ENCODE measurements at places on chromosomes 12 and 14.

DNA sequence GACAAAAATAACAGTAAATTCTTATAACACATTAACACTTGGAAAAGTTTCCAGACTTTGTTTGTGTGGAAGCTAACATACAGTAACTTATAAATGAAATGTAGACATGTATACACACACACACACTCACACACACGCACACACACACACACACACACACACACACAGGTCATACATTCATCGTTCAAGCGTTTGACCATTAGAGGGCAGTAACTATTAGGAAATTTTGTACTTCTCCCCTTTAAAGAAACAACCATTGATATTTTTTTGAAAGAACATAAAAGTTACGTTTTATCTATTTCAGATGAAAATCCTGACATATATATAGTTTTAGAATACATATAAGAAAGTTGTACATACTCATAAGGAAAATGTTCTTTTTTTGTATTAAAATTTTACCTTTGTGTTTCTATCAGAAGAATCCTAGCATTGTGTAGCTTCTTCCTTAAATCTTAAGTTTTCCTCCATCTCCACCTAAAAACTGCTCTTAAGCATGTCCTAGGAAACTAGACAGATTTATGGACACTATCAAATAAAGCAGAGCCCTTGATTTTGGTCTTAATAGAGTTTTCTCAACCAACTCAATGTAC lies 29.0 kb downstream of the PTPRQ start:
- no peak for DNase-seq

- DNase-seq: no peak
Observed at GRCh38 chr12:95611676-95612309, 60.5 kb upstream of the USP44 start.

- peak; percentile 98 for DNase-seq
Observed at GRCh38 chr14:22929104-22929960, at the start of gene PRMT5. Gene PRMT5 (minus strand): TSS chr14:22929376. CDS start chr14:22929361, 15 bp downstream.

DNA sequence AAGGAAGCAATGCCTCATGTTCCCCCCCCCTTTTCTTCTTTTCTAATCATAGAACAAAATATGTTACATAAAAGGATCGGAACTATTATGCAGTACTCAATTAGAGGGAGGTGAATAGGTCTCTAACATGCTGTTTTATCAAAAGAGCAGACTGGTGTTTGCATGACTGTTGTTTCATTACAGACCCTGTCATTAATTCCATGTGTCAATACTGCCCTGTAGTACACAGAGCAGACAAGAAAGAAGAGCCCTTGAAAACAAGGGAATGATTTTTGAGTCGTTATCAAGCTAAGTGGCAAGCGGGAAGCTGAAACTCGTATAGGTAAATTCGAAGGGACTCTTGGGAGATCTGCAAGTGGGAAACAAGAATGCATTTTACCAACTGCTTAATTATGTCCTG lies 76.9 kb upstream of the TMEM263 start:
- no peak for DNase-seq

DNA sequence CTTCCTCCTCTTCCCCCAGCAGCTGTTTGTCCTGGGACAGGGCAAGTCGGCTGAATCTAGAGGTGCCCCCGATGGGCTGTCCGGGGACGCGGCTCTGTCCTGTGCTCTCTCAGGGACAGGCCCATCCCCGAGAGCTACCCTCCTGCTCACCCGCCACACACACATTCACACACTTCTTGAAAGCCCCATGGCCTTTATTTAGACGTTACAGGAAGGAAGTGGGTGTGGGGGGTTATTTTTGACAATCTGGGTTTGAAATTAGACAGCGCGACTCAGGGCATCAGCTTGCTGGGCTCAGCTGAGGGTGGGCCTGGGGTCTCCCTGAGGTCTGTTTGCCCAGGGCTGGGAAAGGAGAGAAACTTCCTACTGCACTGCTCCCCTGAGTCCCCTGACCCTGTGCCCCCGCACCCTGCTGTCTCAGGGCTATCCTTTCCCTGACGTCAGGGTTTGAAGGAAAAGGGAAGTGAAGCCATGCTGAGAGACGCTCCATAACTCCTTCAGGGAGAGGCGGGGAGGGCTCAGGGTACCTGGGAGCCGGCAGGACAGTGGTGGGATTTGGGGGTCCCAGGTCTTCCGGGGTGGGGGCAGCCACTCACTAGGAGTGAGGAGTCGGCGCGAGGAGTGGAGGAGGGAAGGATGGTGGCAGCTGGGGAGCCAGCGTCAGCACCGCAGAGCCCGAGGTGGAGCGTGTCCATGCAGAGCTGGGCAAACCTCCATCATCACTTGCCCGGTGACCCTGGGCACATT lies 8.1 kb downstream of the PTPN6 start:
- DNase-seq: no peak

GRCh38 chr12:125137766-125138344 lies 72.6 kb downstream of the AACS start:
- no peak for DNase-seq

DNA sequence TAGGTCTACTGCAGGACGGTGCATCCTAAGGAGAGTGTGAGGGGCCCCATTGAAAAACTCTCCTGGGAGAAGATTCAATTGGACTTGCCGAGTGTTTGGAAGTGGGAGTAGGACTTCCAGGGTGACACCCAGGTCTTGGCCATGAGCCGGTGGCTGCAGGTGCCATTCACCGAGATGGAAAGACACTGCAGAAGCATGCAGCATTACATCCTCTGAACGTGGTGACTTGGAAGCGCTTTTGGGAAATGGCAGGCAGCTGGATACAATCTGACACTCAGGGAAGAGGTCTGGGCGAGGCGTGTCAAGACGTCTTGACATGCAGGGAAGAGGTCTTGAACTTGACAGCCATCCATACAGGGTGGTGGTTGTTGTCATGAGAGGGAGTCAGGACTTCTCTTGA lies 126.9 kb downstream of the PAPOLA start:
- no peak for DNase-seq

DNA sequence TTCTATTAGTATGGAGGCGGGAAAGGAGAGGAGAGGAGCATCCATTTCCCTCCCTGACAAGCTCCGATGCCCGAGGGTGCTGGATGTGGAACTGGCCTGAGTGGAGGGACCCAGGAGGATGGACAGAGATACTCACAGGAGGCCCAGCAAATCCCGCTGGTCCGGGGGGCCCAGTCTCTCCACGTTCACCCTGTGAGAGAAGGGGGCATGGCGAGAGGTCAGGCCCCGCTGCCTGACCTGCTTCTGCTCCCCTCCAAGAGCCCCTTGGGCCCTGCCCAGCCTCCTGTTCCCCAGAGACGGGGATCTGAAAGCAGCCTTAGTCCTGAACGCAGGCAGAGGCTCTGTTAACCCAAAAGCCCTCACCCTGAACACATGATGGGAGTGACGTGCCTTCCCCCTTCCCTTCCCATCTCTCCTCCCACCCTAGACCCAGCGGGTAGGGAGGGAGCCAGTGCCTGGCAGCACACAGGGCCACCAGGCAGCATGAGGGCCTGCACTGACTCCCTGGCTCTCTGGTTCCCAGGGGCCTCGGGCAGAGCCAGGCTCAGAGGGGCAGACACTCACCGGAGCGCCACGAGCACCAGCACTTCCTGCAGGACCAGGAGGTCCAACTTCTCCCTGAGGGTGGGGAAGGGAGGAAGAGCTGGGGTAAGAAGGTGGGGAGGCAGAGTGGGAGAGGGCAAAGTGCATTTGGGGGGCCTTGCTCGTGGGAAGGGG lies 17.5 kb downstream of the TMEM106C start:
- no peak for DNase-seq

DNA sequence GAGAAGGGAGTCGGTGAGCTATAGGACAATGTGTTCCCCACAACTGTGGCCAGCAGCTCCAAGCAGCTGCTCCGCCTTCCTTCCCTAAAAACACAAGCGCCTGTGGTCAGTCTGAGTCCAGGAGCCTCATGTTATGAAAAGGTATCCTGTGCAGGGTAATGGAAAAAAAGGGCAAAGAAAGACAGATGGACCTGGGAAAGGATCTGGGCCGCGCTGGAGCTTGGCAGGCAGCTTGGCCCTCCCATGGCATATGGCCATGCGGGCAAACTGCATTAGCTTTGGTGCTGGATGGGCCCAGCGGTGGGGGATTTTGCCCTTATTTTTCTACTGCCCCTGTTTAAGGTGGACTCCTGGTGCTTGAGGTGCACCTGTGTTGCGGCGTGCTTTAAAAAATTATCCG lies 23.7 kb upstream of the CHST11 start:
- DNase-seq: no peak

GRCh38 chr12:123253641-123254459 lies 17.8 kb downstream of the CDK2AP1 start:
- peak; percentile 79 for DNase-seq

GRCh38 chr12:29316752-29317151 lies 64.2 kb downstream of the ERGIC2 start:
- DNase-seq: peak; percentile 66
